Aorta (tissue), 5 donors: ENCODE measurements at places on chromosomes 4 and X. TPM values are rescaled to one million over a fixed set of nuclear protein-coding genes. Genes with fewer than 3 reads are reported as not detected.

Gene MAGEB2
- total RNA-seq, result not detected

Gene PRKX
- total RNA-seq, result 18.8 TPM

Gene ASB12
- total RNA-seq, result 0.45 TPM

Gene BTC
- total RNA-seq, result 10.0 TPM

Gene CT45A2
- not detected for total RNA-seq

Gene HOPX
- 3.5 TPM for total RNA-seq

DNA sequence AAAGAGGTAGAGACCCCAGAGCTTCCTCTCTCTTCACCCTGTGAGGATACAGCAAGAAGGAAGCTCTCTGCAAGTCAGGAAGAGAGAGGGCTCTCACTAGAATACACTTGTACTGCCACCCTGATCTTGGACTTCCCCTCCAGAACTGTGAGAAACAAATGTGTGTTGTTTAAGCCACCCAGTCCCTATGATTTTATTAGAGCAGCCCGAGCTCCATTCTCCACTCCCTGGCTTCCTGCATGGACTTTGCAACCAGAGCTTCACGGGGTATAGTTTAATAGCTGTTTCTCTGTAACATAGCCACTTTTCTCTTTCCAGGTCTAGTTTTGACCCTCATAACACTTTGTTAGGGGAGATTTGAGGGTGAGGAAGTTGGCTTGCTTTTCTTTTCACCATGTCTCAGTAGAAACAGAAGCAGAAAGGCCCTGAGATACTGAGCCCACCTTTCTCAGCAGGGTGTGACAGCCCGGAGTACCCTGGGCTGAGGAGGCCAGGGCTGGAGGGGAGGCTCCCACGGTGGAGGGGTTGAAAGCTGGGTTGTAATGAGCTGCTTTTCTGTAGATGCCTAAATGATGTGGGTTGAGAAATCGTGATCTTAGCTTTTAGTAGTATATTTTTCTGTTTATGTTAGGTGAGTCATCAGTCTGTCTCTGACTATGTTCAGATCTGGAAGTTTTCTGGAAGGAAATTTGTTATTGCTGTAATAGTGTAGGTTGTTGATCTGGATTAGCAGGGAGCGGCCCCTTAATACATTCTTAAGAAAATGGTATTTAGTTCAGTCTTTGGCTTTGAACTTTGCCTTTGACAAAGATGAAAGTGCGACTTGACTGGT lies 118.6 kb downstream of the PTTG2 start:
- no peak for DNase-seq

DNA sequence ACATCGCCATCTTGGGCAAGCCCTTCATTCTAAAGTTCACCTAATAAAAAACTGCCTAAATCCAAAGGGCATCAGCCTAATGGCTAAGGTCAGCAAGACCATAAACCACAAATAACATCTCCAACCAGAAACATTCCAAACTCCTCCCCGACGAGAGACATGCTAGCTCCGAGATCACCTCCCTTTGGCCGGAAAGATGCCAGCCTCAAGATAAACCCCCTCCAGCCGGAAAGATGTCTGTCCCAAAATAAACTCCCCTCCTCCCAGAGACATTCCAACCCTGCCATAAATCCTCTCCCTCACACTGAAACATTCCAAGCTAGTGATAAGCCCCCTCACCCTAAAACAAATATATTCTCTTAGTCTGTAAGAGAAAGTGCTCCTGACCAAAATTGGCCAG lies 13.3 kb upstream of the DYNLT3 start:
- no peak for DNase-seq

DNA sequence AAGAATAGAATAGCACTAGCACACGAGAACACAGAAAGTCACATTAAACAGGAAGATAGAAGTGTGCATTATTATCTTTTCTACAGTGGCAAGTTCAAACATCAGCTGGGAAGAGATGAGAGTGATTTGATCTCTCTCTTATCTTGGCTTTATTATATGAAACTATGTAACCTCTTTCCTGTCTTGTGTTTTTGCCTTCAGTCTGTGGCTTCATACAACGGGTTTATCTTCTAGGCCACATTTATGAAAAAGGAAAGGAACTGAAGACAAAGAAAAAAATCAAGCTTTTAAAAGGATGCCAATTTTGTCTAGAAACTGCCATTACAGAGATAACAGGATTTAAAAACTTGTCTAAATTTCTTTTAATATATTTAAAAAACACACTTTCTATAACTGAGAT lies 983.6 kb downstream of the RPA4 start:
- no peak for DNase-seq

DNA sequence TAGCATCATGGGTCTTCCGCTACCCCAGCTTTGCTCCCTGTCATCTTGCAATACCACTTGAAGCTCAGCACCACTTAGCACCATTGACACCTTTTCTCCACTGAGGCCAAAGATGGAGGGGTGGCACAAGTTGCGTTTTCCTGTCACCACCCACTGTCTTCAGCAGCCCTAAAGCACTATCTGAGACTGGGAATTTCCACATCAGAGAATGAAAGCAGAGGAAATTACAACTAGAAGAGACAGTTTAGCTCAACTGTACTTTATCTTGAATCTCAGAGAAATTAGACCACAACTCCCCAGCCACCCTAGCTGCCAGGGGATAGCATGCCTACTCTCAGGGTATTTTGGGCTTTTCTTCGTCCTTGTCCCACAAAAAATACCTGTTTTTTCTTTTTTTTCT lies 111.0 kb downstream of the DDIT4L start:
- no peak for DNase-seq

DNA sequence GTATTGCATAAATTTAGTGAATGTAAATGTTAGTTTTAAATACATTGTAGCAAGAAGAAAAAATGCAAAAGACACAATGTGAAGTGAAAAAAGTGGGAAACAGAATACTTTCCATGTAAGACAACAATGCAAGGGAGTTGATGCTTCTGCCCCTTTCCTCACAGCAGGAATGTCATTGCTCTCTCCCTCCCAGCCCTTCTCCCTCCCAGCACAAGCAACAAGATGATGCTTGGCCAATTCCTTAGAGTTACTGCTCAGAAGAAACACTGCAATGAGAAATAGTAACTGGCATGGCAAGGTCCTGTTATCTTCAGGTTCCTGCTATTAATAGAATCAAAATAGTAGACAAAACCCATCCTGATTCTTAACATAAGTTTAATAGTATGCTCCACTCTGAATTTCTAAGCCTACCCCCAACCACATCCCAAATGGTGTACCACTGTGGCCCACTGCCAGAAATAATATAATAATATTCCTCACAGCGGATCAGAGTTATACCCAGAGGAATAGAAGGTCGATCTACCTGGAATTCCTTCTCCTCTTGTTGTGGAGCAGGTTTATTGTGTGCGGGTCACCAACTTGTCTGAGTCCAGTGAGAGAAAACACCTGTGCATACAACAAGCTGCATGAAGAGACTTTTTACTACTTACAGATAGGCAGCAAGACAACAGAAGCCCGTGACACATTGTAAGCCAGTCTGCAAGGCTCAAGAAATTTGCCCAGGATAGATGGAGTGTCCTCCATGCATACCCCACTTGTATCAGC lies 69.8 kb upstream of the SLC7A11 start:
- DNase-seq, result no peak

DNA sequence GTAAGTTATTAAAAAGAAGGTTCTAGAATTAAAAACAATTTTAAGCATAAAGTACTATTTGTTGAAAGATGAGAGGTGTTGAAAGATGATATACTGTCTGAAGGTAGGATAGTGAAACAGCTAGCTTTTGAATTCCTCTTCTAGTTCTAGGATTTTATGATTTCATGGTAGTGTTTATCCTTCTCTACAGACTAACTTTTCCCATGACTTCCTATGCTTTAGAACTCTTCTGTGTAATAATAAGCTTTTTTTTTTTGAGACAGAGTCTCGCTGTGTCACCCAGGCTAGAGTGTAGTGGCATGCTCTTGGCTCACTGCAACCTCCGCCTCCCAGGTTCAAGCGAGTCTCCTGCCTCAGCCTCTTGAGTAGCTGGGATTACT lies 96.0 kb upstream of the NUDT6 start:
- DNase-seq, result no peak

DNA sequence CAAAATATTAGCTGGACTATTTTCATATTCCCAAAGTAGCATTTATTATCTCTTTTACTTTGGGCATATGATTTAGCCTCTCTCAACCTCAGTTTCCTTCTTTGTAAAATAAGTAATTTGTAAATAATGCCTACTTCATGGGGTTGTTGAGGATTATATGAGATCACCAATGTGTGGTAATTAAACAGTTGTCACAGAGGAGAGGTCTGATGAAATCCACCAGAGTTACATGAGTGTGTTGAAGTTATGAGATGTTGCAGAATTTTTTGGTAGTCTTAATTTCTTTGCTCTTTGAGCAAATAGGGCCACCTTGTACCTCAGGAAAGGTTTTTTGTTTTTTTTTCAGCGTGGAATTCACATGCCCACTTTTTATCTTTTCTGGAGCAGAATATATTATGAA lies 1.4 kb downstream of the COX7B start:
- no peak for DNase-seq

GRCh38 chrX:39728025-39728424 lies 369.7 kb downstream of the BCOR start:
- DNase-seq, result no peak

DNA sequence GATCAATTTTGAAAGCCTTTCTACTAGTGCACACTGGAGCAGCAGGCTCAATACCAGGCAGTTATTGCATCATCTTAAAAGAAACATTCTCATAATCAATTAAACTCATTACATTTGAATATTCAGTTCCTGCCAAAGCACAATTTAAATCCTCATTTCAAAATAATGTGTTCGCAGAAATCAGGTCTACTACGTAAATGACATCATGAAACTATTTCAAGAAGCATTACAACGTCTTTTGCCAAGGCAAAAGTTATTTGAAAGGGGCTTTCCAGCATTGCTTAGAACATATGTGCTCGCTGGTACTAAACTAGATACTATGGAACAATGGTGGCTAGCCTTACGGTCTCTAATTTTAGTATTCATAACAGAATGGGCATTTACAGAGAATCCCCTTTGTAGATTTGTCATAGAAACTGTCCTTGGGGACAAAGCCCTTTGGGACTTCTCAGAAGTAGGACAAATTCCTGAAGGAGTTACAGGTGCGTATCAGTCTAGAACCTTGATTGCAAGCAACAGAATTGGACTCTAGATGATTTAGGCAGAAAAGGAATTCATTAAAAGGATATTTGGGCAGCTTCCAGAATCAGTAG lies 27.6 kb upstream of the HUWE1 start:
- no peak for DNase-seq

DNA sequence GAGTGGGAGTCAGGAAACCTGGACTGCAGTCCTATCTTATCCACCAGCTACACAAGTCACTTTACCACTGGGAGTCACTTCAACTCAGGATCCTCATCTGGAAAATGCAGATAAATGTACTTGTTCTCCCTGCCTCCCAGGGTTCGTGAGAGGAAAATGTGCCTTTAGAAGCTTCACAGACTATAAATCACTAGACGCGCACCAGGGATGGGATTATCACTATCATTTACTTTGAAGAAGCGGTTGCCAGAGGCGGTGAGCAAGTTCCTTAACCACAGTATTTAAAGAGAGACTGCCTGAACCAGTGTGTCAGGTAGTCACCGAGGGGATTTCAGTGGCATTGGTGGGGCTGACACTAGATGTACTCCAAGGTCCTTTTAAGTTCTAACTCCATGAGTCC lies 219.5 kb downstream of the HS6ST2 start:
- no peak for DNase-seq

DNA sequence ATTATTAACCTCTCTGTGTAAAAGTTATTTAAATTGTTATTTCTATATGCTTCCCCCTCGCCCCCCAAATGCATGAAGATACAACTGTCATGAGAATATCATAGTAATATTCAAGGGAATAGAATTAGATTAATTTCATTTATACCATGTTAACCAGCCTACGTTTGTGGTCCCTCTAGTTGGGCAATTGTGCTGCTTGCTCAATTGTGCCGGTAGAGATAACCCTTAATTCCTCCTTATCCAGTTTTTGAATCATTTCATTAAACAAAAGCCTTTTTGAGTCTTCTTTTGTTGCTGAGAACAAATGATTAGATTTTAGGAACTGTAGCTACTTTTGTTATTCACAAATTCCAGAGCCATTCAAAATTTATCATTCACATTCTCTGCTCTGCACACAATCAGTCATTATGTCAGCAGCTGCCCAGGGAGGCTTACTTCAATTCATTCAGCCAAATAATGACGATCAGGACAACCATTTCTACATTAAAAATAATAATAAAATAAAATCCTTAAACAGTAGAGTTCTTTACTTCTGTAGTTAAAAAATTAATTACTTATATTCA lies 98.1 kb downstream of the ADGRL3 start:
- no peak for DNase-seq

DNA sequence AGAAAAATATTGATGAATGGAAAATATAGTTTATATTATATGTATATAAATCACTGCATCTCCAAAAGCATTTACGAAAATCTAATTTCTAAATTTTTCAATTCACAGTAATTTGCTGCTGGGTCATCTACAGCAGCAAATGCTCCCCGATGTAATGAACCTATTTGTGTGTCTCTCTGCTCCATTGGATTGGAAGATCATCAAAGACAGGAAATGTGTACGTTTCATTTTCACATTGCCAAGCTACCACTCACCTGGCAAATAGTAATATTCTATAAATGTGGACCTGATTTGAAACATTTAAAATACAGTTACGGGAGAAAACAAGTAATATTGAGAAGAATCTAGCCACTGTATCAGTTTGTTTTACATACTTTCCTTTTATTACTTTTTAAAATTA lies 317.7 kb downstream of the PAPSS1 start:
- DNase-seq, result no peak
